ENCODE measurements at places on chromosomes 12 and 14. TPM values are rescaled to one million over a fixed set of nuclear protein-coding genes. Genes with fewer than 3 reads are reported as not detected.

The PTMS gene
- polyA plus RNA-seq: 155 TPM

The EGLN3 gene
- 0.04 TPM for polyA plus RNA-seq

The KRT86 gene
- polyA plus RNA-seq: not detected

The SCFD1 gene
- polyA plus RNA-seq: 109 TPM

The GPRC5A gene
- polyA plus RNA-seq: 118 TPM

The BICDL1 gene
- not detected for polyA plus RNA-seq

The MYO1A gene
- not detected for polyA plus RNA-seq

The TGM1 gene
- polyA plus RNA-seq: 0.97 TPM

The PNN gene
- polyA plus RNA-seq: 19.7 TPM

The PRB2 gene
- not detected for polyA plus RNA-seq

The C12orf50 gene
- polyA plus RNA-seq: not detected

The CARMIL3 gene
- polyA plus RNA-seq: 0.02 TPM

GRCh38 chr14:104798300-104799243 is 2.3 kb upstream of the ZBTB42 start:
- no peak for DNase-seq

DNA sequence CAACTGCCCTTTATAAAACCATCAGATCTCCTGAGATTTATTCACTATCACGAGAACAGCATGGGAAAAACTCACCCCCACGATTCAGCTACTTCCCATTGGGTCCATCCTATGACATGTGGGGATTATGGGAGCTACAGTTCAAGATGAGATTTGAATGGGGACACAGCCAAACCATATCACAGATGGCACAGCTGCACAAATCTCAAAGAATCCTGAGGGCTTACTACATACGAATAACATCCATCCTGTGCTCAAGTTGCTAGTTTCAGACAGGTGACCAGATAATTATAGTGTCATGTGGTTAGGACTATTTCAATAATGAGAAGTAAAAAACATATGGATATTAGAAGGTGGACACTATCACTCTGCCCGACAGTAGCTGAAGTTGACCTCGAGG is 211.2 kb downstream of the NUAK1 start:
- DNase-seq: no peak

DNA sequence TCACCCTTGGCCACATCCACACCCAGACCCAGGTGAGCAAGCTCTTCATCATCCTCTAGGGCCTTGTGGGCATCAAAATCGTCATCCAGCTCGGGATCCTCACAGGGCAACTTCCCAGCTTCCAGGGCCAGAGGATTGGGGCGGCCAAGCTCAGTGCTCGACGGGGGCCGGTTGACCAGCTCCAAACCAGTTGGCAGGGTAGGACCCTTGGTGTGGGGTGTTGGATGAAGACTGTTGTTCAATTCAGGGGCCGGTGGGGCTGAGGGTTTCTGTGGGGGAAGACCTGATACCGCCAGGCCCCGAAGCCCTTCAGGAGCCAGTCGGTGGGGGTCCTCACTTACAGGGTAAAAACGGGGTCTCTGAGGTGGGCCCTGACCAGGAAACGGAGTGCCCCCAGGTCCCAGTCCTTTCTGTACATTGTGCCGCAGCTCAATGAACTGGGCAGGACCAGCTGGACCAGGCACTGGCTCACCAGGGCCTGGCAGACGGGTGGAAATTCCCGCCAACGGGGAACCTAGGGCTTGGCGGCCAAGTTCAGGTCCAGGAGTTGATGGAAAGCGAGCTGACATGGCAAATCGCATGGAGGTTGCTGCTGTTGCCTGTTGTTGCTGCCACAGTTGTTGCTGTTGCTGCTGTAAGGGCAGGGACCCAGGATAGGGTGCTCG is 19.8 kb upstream of the PRKAG1 start:
- no peak for DNase-seq

DNA sequence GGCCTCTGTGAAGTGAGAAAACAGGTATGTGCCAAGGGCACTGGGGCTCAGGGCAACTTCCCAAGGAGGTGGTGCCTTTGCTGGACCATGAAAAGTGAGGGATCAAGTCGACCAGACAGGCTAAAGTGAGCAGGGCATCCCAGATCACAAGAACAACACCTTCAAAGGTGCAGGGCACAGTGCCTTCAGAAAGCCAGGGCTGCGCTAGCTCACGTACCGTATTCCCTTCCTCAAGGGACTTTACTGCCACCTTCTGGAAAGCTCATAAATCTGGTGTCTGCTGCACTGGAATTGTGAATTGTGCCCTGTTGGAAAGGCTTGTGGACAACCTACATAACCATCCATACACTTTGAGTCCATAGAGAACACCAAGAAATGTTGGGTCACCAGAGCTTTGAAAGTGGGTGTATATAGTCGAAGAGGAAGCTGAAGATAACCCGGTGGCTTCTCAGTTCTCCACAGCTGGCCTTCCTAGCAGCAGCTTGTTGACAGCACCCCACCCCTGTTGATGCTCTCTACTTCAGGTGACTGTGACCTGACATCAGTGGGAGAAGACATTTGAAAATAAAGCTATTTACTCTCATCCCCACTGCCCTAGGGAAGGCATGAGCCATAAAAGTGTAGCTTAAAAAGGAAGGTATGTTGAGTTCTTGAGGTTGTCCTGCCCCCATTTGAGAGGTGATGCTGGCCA is 24.5 kb downstream of the FIGNL2 start:
- DNase-seq: peak; percentile 24

- no peak for DNase-seq
Observed at GRCh38 chr12:74889073-74889472, 320.6 kb downstream of the KCNC2 start.

DNA sequence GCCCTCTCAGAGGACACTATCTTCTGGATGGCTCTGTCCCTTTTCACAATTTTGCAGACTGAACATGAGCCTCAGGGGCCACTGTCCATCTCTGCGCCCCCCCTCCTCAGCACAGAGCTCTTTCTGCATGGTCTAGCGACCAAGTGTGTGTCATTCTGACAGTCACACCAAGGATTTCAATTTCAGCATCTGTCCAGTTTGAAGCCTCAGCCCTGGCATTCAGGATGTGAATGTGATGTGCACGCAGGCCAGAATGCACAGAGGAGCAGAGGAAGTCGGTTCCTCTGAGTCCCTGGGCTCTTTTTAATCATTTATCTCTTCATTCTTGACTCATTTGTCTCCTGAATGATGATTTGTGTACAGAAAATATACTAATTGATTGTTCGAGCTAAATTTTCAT is 102.0 kb upstream of the PWP1 start:
- no peak for DNase-seq

DNA sequence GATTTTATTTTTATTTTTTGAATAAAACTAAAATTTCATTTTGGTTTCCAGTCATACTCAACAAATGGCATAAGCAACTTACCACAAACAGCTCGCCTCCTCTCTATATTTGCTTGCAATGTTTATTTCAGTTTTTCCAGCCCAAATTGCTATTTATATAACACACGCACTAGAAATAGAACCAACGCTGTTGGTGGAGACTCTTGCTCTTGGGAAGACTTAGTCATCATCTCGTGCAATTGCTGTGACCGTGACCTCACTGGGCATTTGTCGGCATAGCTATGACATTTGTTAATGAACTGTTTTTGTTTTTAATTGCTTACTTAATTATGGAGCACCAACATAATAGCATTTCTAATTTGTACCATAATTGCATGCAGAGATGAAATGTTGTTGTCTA is 153.1 kb upstream of the OTX2 start:
- no peak for DNase-seq

GRCh38 chr12:29655861-29656260 is 127.9 kb downstream of the TMTC1 start:
- no peak for DNase-seq

DNA sequence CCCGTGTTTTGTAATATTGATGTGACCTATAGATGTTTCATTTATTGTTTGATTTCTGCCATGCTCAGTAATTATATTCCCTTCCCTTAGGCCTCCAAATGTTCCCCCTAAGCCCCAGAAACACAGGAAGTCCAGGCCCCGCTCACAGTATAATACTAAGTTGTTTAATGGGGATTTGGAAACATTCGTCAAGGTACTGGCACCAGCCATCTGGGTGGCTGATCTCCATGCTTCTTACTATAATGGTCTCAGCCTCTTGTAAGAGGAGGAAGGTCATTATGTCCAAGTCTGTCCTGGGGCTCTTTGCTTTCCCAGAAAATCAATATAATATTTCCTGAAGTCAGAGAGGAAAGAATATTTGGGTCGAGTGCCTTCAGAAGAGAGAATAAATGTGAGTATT is 130.9 kb downstream of the KICS2 start:
- no peak for DNase-seq

GRCh38 chr12:114685320-114685781 is 1.4 kb upstream of the TBX3 start:
- no peak for DNase-seq

GRCh38 chr12:46628176-46628575 is 197.6 kb downstream of the SLC38A4 start:
- no peak for DNase-seq

- DNase-seq: no peak
Observed at GRCh38 chr14:99033951-99034350, 238.0 kb downstream of the BCL11B start.

- no peak for DNase-seq
Observed at GRCh38 chr12:22163594-22163993, 117.6 kb downstream of the CMAS start.

- DNase-seq: no peak
Observed at GRCh38 chr12:19666070-19666469, 226.8 kb downstream of the AEBP2 start.

DNA sequence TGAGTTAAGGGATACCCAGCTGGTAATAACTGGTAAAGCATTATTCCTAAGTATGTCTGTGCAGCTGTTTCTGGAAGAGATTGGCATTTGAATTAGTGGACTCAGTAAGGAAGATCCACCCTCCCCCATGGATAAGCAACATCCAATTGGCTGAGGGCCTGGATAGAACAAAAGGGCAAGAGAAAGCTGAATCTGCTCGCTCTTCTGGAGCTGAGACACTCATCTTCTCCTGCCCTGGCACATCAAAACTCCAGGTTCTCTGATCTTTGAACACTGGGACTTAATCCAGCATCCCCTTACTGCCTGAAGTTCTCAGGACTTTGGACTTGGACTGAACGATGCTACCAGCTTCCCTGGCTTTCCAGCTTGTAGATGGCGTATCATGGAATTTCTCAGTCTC is 63.1 kb upstream of the CNOT2 start:
- DNase-seq: no peak

- no peak for DNase-seq
Observed at GRCh38 chr12:32148372-32148771, 41.7 kb downstream of the BICD1 start.

DNA sequence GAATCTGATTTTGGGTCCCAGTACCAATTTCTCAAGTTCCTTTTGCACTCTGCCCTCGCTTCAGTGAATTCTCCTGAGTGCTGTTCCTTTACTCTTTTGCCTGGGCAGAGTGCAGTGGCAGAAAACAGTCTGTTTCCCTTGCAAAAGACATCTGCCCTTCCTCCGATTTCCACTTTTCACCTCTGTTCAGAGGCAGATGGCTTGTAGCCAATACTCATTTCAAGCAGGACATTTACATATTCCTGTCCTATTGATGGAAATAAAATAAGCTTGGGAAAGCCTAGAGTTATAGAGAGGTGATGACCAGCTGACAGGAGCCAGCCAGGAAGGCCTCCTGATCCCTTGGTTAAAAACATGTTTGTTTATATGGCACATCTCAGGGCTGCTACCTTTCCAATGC is 111.0 kb downstream of the SLC8A3 start:
- no peak for DNase-seq

GRCh38 chr12:12976366-12976765 is 23.7 kb downstream of the HEBP1 start:
- peak; percentile 81 for DNase-seq

- no peak for DNase-seq
Observed at GRCh38 chr12:53981634-53982565, 3.0 kb upstream of the HOXC10 start.

DNA sequence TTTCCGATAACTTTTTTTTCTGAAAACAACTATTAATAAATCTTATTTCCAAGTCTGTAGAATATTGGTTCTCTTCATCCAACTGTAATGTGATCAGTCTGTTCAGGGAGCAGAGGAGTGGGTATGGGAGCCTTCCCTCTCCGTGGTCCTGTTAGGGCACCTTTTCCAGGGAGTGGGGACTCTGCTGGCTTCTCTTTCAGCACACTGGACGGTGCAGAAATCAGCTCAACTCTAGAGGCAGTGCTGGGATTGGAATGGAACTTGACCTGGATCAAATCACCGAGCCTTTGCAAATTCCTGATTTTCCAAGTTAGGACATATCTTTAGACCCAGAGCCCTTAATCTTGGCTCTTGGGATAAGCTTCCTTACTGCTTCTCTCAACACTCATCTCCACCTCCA is 630.4 kb downstream of the DIO2 start:
- DNase-seq: no peak

DNA sequence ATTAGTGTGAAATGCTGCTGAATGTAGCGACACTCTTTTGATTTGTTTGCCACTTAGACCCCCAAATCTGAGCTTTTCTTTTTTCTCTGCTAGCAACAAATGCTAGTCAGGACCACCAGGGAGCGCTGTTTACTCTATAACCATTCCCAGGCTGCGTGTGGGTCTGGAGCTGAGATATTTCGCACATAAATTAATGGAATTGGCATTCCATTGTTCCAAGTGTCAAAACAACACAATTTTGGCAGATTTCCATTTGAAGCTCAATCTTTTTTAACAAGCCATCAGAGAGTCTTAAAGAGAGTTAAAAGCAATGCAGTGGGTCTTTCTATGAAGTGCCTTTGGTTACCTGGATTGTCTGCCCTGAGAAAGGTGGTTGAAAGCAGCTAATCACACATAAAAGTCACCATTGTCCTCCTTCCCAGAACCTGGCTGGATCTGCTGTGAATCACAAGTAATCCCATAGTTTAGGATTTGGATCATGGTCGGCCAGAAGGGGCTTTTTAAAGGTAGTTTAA is 7.4 kb upstream of the TMEM132C start:
- no peak for DNase-seq

GRCh38 chr12:15227004-15227679 is 5.9 kb upstream of the RERG start:
- no peak for DNase-seq

GRCh38 chr14:22791301-22791700 is 23.9 kb downstream of the SLC7A7 start:
- DNase-seq: no peak

- no peak for DNase-seq
Observed at GRCh38 chr14:39374851-39375250, 57.4 kb downstream of the FBXO33 start.

DNA sequence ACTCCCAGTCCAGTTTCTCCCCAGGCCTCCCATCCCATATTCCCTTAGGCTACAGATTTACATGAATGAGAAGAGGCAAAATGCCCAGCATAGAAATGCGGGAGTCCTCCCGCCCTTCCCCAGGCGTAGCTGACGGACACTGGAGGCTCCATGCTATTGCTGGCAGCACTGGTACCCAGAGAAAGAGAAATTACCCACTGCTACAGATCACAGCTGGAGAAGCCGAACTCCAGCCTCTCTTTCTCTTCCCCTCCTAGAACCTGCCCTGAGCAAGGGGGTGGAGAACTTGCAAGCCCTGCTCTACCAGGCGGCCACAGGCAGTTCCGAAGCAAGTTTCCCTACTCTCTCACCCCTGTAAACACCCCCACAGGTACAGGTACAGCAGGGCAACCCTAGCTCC is 3.6 kb downstream of the LTBR start:
- no peak for DNase-seq

GRCh38 chr12:72673853-72674252 is 401.7 kb downstream of the TRHDE start:
- no peak for DNase-seq

GRCh38 chr12:64739778-64740177 is 19.4 kb downstream of the GNS start:
- DNase-seq: no peak
